ENCODE measurements at places on chromosomes 5 and 9.

DNA sequence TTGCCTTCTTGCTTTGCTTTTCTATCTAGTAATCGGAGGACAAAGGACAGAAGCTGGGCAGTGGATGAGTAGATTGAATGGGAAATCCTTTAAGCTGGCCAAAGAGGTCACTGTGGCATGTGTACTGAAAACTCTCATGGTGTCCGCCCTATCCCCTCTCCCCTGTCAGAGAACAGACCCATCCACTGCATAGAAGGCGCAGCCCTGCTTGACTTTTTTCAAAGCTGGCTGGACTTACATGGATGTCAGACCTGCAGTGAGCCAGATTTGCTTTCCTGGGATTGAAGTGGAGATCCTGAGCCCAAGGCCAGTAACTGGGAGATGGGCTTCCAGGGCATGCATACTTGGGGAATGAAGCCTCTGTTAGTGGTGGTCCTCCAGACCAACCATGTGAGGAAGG is 329.5 kb downstream of the TRPM3 start:
- no peak for DNase-seq

DNA sequence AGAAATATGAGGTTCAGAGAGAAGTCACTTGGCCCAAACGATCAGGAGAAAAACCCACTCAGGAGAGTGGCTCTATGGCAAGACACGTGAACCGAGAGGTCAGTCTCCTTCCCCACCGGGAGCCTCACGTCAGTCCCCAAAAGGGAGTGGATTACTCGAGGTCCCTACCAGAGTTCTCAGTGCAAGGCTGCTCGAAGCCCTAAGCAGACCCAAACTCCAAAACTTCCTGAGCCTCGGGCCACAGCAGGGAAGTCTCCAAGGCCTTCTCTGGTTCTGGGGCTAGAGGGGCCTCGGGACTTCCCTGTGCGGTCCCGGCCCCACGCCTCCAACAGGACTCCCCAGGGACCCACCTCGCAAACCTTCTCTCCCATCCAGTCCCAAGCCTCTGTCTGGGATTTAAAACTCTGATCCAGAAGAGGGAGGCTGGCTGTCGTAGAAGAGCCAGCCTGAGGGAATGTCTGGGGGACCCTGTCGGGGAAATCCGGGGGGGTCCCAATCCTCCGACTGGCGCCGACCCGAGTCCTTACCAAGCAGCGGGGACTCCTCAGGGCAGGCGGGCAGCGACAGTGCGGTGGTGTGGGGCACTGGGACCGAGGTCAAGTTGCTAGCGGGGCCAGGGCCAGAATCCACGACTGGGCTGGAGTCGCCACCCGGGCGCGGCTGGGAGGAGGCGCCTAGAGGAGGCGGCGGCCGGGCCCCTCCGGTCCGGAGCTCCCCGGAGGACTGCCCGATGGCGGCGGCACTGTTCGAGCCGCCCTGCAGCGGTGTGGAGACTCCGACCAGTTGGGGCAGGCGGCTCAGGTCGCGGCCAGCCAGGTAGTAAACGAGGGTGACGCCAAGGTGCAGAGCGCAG is 679 bp downstream of the B4GALT1 start:
- no peak for DNase-seq

GRCh38 chr5:53893626-53894025 is 333.2 kb downstream of the NDUFS4 start:
- no peak for DNase-seq

- DNase-seq: no peak
Observed at GRCh38 chr9:132077881-132078698, 1.6 kb downstream of the MED27 start.

Data from GM13976 (cell line).